Spinal cord (tissue), 10 donors: ENCODE measurements at places on chromosomes 3 and 15. TPM values are rescaled to one million over a fixed set of nuclear protein-coding genes. Genes with fewer than 3 reads are reported as not detected.

The ULK3 gene
- total RNA-seq, result 35.8 TPM

The GRK7 gene
- 0.22 TPM for total RNA-seq

The TP63 gene
- total RNA-seq, result 4.3 TPM

The RPL15 gene
- total RNA-seq, result 1,807 TPM

The PKM gene
- 632 TPM for total RNA-seq

The CAPN3 gene
- total RNA-seq, result 19.2 TPM

The ATR gene
- total RNA-seq, result 44.3 TPM

The FANCD2OS gene
- total RNA-seq, result not detected

The TMEM62 gene
- 14.8 TPM for total RNA-seq

The IQCH gene
- 9.0 TPM for total RNA-seq

The TMEM266 gene
- total RNA-seq, result 3.4 TPM

The SLC22A13 gene
- total RNA-seq, result 0.40 TPM

The ZNF660 gene
- total RNA-seq, result 12.7 TPM

The GPR62 gene
- 1.2 TPM for total RNA-seq

The C3orf70 gene
- 26.4 TPM for total RNA-seq

The SLC28A1 gene
- 0.20 TPM for total RNA-seq

The CHRM5 gene
- 2.3 TPM for total RNA-seq

The CHRNA7 gene
- total RNA-seq, result 14.3 TPM

The SLC38A3 gene
- 51.0 TPM for total RNA-seq

The XCR1 gene
- not detected for total RNA-seq

The EIF4G1 gene
- total RNA-seq, result 132 TPM

The MFGE8 gene
- total RNA-seq, result 60.2 TPM

The CILP gene
- total RNA-seq, result 0.94 TPM

The CKMT1B gene
- total RNA-seq, result 12.8 TPM

The IL17RC gene
- 16.7 TPM for total RNA-seq

The MAP1A gene
- 148 TPM for total RNA-seq

The CNTN4 gene
- 88.0 TPM for total RNA-seq

The GP9 gene
- 0.72 TPM for total RNA-seq

The LTK gene
- 0.17 TPM for total RNA-seq

The COL6A5 gene
- total RNA-seq, result 0.20 TPM

The COX17 gene
- total RNA-seq, result 42.4 TPM

The MAGI1 gene
- 86.3 TPM for total RNA-seq

The HDDC3 gene
- total RNA-seq, result 21.7 TPM

The CX3CR1 gene
- 42.1 TPM for total RNA-seq

The C15orf61 gene
- 5.3 TPM for total RNA-seq

The DCUN1D1 gene
- total RNA-seq, result 78.8 TPM

The GRAMD2A gene
- total RNA-seq, result 1.4 TPM

The PLA1A gene
- total RNA-seq, result 0.69 TPM
